Dorsolateral prefrontal cortex (tissue), 122 donors: ENCODE measurements at places on chromosomes 12 and 14. TPM values are rescaled to one million over a fixed set of nuclear protein-coding genes. Genes with fewer than 3 reads are reported as not detected.

OR9K2 gene
- not detected for total RNA-seq

TMEM106C gene
- 33.3 TPM for total RNA-seq

ZNF839 gene
- 8.5 TPM for total RNA-seq

SLC39A5 gene
- 0.53 TPM for total RNA-seq

INSM2 gene
- 1.3 TPM for total RNA-seq

CLEC9A gene
- total RNA-seq, result 0.53 TPM

SIX4 gene
- total RNA-seq, result 5.2 TPM

DNA sequence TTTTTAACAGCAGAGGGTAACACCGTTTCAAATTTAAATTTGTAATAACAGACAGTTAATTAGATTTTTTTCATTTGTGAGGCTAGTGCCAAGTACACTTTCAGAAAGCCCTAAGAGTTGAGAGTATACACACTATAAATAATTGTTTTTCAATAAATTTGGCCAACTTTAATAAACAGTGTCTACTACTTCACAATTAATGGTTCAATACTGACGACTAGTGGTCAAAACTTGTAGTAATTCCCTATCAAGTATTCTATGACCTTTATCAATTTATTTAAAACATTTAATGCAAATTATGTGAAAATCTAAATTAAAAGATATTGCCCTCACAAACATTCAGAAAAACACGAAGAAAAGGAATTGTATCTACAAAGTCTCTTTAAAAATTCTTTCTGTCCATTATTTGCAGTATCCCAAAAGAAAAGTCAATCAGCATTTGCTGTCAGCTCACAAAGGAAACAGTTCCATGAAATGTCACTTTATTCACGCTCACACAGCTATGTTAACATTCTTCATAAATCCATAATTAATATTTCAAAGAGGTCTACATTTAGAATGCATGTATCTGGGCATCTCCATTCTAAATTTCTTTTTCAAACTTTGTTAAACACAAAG is 91.2 kb downstream of the CEP128 start:
- DNase-seq, result no peak

- no peak for DNase-seq
Measured at GRCh38 chr12:58143498-58143995, 202.2 kb downstream of the ATP23 start.

- no peak for DNase-seq
Measured at GRCh38 chr12:27781680-27782079, 1.6 kb upstream of the MANSC4 start.

DNA sequence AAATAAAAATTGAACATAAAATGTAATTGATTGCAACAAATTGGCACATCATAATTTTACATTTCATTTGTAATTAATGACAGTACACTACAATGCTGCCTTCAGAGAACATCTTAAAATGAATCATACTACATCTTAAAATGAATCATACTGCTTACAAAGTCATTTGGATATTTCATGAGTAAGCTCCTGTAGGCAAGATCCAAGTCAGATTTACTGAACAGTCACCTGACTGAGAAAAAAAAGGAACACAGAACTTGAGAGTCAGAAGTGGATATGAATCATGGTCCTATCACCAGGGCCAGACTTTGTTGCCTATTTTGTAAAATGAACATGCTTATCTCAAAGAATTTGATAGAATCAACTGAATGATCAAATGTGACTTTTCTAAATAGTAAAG is 32.7 kb upstream of the FBLN5 start:
- DNase-seq, result no peak

DNA sequence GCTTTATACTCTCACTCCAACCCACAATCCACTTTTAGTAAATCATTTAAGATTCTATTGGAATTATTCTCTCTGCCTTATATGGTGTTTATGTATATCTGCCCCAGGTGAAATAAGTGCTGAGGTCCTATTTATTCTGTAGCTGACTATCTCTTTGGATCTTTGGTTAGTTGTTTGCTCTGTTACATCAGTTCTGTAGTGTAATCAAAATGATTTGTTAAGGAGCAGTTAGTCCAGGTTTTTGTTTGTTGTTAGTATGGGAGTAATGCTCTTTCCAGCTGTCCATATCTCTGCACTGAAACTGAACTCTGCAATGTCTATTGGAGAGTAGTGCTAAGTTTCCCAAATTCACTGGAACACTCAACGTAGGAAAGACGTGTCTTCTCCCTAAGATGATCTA is 615.8 kb downstream of the SNAPC1 start:
- no peak for DNase-seq

GRCh38 chr14:79064214-79064613 is 894.0 kb downstream of the NRXN3 start:
- no peak for DNase-seq
